ENCODE measurements at places on chromosomes 16 and 17.
A peak's percentile ranks its signal among the peaks of the same experiment; 100 is the strongest.

- DNase-seq, result peak; percentile 50
Observed at GRCh38 chr17:45584092-45585036, 93.8 kb upstream of the PLEKHM1 start.

DNA sequence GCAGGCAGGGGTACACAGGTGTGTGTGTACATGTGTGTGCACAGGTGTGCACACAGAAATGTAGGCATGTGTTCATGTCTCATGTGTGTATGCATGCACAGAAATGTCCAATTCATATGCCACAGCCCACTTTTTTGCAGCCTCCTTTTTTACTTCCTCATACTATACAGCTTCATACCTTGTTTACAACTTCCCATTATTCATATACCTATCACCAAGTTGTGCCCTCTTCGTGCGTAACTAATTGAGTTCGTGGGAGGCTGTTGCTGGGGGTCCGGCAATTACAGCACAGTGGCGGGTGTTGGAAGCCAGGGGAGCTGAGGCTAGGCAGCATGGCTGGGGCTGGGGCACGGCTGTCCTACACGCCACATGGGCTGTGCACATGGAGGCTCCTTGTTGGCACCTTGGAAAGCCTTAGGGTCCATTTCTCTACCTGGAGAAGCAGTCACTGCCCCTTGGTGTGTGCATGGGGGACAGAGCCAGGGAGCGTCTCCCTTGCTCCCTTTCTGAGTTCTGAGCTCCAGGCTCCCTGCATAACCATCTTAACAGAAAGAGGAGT lies 266.7 kb downstream of the ENGASE start:
- no peak for DNase-seq

- no peak for DNase-seq
Observed at GRCh38 chr17:37789771-37790541, 45.1 kb upstream of the HNF1B start.

- no peak for DNase-seq
Observed at GRCh38 chr16:58448890-58449289, 51.1 kb upstream of the NDRG4 start.

GRCh38 chr17:67613961-67614360 lies 103.8 kb upstream of the NOL11 start:
- DNase-seq, result no peak

GRCh38 chr16:1993731-1994131 lies 4.0 kb downstream of the SYNGR3 start:
- peak; percentile 85 for DNase-seq

Data from bronchial epithelial cell (primary cell).